ENCODE measurements at places on chromosomes 1 and 21. TPM values are rescaled to one million over a fixed set of nuclear protein-coding genes. Genes with fewer than 3 reads are reported as not detected.

DNA sequence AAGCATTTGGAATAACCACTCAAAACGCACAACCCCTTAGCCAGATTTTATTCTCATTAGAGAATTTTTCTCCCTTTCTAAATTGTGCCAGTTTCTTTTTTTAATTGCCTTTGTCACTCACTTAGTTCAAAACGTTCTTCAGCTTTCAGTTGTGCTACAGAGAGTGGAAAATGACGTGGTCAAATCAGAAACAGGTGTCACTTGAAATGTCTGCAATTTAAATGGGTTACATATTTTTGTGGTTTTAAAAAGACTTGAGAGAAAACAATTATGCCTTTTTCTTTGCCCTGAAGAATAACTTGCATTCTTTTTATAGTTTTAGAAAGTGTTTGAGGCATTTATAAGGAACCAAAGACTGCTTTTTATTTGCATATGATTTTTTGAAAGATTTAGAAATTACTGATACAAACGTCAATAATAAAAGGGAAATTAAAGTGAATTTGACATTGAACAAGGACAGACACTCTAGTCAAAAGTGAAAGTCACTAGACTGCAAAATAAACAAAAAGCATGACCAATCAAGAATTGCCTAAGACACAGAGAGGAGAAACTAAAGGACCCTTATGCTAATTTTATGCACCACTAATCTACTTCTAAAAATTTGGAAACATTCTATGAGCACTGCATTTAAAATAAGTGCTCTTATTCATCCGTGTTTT, 191.0 kb downstream of the TPR start:
- no peak for DNase-seq

GRCh38 chr1:199546323-199546722, 481.2 kb upstream of the NR5A2 start:
- DNase-seq: no peak

DNA sequence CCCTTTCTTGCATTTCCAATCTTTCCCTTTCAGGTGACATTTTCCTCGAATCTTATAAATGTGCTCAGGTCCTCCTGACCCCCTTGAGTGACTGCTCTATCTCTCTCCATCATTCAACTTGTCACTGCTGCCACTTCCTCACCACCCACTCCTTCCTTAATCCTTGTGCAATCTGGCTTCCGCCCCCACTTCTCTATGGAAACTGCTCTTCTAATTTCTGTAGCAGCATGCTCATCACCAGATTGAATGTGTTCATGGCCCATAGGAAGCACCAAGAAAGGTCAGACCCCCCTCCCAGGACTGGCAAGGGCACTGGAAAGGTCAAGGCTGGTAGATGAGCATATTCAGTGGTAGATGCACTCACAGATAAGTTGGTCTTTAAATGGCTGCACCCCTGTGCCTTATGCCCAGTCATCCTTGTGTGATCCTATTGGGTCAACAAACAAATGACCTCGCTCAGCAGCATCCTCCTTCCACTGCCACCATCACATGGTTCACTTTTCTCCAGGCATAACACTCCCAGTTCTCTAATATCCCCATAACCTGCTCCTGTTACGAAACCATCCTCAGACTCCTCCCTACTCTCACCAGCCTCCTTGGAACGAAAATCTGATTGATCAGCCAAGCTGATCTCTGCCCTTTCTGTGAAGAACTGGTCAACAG, 288.5 kb upstream of the POU3F1 start:
- DNase-seq: no peak

DNA sequence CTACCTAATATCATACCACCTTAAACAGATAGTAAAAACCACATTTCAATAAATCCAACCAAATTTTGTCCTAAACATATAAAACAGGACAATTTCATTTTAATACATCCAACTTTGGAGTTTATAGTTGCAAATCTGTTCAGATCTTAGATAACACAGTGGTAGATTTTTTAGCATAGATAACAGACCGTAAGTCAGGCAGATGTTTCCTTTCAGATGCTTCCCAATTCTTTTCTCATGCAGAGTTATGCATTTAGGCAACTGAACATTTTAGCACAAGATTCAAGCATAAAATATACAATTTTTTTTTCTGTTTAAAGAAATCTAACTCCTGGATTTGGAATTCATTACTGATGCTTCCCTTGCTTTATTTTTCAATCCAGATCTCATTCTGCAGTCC, 156.5 kb upstream of the ZNHIT6 start:
- no peak for DNase-seq

DNA sequence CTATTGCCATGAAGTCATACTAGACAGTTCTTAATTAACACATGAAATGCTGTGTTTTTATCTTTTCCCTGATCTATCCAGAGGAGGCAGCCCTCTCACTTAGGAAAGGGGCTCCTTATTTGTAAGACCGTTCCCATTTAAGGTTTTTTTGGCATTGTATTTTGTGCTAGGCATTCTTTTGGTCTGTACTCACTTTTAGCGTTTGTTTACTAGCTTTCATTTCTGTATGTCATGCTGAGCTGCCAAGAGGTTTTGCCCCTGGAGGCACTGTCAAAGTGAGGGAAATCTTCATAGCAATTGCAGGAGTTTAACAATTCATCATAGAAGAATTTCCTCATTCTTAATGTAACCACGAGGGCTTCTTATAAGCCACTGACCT, 59.5 kb downstream of the MTR start:
- no peak for DNase-seq

Gene CD1C
- total RNA-seq: not detected

Gene CD84
- total RNA-seq: 2.3 TPM

DNA sequence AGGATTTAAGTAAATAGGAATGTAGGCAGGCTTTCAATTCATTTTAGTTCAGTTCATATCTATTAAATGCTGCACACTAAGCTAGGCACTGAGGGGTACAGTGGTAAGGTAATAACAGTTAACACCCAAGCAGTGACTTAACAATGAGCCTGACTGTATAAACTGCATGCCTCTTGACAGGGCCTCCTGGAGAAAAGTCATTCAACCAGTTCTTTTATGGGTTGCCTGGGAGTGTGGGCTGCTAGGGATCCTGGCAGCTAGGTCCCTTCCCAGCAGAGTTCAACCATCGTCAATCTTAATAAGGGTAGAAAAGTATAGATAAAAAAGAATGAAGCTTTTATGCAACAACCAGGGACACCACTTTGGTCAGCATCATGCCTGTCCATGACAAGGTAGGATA, 8.1 kb upstream of the ALG14 start:
- DNase-seq: no peak

DNA sequence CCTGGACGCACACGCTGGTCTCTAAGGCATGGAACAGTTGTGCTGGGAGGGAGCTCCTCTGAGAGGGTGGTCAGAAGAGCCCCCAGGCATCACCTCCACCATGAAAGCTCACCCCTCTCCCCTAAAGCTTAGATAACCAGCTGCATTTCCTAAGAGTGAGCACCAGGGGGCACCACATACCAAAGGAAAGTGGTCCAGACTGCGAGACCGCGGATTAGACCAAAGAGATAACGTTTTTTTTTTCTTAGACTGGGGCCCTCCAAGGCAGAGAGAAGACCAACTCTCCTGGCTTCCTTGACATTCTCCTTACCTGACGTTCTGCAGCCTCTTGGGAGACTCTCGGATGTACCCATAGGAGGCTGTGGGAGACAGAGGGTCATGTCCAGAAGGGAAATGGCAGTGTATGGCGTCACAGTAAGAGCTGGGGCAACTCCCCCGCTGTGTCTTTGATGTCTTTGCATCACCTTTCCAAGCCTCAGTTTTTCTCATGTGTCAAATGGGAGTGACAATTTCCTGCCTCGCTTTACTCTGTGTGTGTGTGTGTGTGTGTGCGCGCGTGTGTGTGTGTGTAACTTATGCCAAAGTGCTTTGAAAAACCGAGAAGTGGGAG, 12.3 kb upstream of the IFNLR1 start:
- peak; percentile 57 for DNase-seq

GRCh38 chr1:50972766-50973165, 2.7 kb downstream of the CDKN2C start:
- DNase-seq: no peak

Gene AADACL3
- not detected for total RNA-seq

- DNase-seq: no peak
Measured at GRCh38 chr1:110033421-110033820, 1.0 kb upstream of the STRIP1 start.

GRCh38 chr21:45888386-45889009, 93.1 kb upstream of the COL6A1 start:
- DNase-seq: no peak

Gene TPRG1L
- total RNA-seq: 43.2 TPM

Measured in thyroid gland (tissue), 4 donors.